ENCODE measurements at places on chromosomes 5 and 9.

DNA sequence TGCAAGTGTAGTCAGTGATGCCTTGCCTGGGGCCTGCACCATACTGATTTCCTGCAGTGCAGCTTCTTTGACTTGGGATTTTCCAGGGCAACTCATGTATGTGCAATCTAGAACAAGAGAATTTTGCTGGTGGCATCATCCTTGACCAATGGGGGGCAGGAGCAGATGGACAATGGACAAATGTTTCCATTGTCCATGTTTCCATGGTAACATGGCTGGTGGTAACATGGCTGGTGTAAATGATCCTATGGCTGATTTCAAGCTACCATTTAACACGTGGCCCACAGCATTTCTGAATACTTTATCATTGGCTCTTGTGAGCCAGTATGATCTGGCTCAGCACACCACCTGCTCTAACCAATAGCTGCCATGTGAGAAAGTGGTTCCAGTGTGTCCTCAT, 130.1 kb upstream of the OSMR start:
- no peak for DNase-seq

GRCh38 chr5:74257060-74257527, 383.4 kb downstream of the ENC1 start:
- no peak for DNase-seq

DNA sequence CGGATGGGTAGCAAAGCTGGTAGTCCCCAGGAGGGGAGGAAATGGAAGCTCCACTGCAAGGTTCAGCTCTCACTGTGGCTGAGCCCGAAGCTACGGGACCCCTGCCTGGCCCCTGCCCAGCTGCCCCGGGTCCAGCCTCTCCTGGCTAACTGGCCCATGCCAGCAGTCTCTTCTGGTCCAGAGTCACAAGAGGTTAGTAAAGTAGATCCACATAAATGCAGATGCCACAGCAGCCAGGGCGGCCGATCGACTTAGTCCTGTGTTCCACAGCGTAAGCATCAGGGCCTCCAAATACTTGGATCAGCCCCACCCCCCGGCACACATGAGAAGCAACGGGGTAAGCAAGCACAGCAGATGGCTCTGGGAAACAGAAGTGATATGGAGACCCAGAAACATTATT, 42.1 kb downstream of the MRPL36 start:
- DNase-seq = no peak

DNA sequence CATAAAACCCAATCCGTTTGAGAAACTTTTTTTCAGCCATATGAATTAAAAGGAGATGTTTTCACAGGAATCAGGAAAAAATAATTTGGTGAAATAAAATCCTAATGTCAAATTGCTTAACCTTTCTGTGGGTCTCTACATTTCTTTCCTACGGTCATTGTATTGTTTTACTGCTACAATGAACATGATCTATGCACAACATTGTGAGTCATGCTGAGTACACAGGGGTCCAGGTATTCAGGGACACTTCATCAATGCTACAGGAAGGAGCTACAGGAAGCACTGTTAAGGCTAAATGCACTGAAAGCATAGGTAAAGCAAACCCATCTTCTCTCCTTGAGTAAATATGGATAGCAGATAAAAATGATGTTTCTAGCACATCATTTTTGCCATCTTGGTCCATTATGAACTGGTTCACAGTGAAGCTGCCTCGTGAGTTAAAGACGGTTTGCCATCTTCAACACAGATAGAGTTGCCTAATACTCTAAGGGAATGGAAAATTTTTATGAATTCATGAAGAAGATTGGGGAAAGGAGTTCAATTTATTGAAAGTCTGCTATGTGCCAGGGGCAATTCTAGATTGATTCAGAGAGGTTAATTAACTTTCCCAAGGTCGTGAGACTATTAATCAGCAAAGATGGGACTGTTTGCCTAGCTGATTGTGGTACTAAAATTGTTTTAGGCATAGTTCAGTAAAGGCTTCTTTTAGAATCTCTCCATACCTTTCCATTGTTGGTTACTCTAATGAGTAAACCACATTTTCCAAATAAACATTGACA, 85.5 kb downstream of the DIRAS2 start:
- DNase-seq = peak; percentile 62

DNA sequence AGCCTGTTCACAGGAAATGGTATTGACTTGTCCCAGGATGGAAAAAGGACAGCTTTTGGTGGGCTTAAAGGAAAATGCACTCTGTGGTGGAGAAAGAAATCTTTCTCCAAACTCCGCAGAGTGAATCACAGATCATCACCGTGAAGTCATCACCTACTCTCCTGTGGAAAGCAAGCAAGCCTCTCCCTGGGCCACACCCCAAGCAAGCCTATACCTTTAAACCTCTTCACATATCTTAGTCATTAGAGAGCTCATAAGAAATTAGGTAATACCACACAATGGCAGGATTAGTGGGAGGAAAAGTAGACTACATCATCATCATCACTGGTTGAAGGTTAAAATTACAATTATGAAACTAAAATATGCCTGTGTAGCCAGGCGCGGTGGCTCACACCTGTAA, 23.2 kb downstream of the TLE1 start:
- DNase-seq = no peak

- DNase-seq = no peak
Observed at GRCh38 chr9:128716581-128717254, 7.2 kb downstream of the ZDHHC12 start.

- DNase-seq = no peak
Observed at GRCh38 chr5:116135344-116135743, 50.5 kb downstream of the COMMD10 start.

DNA sequence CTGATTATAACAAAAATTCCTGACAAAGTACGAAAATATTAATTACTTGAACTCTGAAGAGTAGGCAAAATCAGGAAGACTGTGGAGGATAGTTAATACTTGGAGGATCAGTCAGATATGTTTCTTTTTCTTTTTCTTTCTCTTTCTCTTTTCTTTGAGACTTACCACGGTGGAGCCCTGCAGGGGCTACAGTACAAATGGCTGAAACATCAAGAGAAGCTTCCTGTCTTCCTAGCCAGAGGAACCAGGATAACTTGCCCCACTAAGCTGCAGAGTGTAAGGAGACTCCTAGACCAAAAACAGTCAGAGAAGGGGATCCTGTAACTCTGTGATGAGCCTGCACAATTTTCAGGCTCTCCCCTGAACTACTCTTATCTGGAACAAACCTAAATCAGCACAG, 324.6 kb upstream of the TYRP1 start:
- no peak for DNase-seq

DNA sequence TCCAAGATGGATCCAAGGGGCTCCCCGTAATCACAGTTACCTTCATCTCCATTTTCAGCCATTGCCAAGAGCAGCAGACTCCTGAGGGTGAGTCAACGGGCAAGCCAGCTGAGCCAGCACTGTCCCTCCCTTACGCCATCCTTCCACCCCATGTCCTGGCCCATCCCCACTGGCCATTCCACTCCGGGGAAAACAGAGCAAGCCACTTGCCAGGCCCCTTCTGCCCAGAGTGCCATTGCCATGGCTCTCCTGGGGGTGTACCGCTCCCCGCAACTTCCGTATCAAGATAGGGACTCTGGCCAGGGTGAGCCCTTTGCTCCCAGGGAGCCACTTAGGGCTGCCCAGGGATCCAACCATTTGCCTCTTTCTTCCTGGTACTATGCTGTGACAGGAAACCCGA, 48.9 kb upstream of the CDKN2AIPNL start:
- no peak for DNase-seq

DNA sequence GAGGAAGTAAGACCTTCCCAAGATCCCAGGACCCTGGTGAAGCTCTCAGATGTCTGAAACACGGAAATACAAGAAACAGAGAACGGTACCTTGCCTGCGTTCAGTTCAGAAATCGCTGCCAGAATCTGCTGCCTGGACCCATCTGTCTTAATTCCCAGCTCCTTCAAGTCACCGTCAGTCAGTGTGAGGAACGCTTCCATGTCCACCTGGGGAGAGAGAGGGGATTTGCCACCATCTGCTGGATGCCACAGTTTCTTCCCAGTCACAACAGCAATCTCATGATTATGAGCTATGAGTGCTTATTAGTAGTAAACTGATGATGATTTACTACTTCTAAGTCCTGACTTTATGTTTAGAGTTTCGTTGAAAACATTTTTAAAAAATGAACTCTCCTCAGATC, 36.7 kb upstream of the GABBR2 start:
- no peak for DNase-seq

DNA sequence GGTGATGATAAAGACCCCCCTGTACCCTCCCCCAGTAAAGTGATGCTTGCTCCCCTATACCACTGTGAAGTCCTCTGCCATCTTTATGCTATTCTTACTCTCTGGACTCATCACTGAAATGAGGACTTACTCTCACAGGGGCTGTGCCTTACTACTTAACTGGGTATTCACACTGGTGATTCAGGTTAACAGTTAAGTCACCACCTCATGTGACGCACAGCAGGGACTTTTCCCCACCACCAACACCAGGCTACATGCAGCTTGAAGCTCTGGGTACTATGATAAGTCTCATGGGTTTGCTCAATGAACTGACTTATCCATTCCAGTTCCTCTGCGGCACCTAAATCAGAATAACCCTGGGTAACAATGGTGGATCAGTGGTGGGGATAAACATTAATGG, 163.7 kb downstream of the ELAVL2 start:
- DNase-seq = no peak

DNA sequence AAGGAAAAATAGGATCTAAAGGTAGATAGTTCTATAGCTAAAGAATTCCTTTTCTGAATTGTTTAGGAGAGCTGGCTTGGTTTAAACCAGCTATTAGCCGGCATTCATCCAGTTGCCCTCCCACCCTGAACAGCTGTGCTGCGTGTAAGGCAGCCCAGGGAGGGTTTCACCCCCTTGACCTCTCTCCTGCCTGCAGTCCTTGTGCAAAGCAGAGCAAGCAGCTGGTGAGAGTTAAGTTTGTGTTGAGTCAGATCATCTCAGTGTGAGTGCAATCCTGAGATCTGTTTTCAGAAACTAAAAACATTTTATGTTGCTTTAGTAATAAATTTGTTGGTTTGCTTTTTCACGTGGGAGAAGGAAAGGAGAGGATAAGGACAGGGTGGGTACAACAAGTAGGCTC, 13.0 kb downstream of the SLC25A25 start:
- DNase-seq = no peak

- DNase-seq = no peak
Observed at GRCh38 chr5:162852134-162852533, 585.3 kb upstream of the CCNG1 start.

DNA sequence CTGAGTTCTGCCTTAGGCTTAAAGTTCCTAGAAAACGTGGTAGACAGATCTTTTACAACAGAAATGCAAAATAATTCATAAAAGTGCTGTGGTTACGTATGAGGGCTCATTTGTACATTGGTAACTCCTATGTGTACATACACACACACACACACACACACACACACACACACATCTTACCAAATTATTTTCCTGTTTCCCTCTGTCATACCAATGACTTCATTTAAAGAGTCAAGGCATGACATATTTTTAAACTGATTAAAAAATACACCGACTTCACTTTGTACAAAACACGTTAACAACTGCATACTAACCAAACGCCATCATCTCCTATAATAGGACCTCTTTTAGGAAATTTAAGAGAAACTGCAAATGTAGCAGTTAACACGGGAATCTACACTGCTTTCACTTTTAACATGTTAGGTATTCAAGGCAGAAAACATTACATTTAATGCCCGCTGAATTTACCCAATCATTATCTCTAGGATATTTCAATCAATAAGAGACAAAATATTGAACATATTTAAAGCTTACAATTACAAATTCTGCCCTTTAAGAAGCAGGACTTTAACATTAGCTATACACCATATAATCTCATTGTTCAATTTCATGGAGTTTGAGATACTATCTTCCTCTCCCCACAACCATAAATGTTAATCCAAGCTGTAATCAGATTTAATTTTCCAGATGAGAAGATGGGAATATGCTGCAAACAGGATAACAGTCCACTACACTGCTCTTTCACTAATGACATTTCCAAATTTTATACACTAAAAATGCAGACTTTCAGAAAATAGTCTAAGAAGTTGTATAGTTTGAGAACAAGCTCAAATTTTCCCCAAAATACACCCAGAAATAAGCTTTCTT, 133.1 kb downstream of the DENND1A start:
- DNase-seq = no peak

DNA sequence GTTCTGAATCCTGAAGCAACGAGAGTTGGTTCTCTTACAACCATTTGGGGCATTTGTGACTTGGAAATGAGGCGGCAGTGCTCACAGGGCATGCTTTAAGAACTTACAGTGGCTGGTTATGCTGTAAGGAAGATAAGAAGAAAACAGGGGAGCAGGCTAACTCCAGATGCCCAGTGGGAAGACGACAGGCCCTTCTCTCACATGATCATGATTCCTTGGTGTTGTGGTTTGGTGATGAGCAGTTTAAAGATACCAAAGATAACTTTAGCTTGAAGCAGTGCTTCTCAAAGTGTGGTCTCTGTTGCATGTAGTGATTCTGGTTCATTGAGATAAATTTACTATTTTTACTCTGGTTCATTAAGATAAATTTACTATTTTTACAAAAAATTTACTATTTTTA, 2.6 kb upstream of the HABP4 start:
- no peak for DNase-seq

DNA sequence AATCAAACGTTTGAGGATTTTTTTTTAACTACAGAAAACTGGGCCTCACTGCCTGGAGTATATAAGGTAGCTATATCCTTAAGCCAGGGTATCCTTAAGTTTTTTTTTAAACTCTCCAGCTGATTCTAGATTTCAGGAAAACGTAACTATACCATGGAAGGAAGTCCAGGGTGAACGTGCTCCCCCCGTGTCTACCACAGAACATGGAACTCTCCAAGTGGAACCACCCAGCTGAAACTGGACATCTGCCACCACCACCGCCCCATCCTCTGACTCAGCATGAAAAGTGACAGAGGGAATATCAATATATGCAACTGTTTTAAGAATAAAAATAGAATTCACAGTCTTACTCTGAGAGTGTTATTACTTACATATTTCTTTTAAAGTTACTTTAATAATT, 61.3 kb downstream of the DROSHA start:
- no peak for DNase-seq

DNA sequence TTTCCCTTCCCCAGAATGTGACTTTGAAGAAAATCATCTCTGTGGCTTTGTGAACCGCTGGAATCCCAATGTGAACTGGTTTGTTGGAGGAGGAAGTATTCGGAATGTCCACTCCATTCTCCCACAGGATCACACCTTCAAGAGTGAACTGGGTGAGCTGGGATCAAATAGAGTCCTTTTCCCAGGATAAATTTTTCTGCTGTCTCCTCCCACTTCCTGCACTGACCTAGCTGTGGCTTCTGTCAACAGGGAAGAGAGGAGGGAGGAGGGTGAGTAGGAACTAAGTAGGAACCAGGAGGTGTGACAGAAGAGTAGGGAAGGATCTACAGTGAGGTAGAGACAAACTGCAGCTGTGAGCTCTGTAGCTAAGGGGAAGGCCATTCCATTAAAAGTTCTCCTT, 69.3 kb downstream of the MAMDC2 start:
- DNase-seq = no peak

- DNase-seq = no peak
Observed at GRCh38 chr5:75042522-75042921, 9.8 kb downstream of the GCNT4 start.
